ENCODE measurements at places on chromosomes 5 and 9. TPM values are rescaled to one million over a fixed set of nuclear protein-coding genes. Genes with fewer than 3 reads are reported as not detected.

Gene TAS2R1
- not detected for total RNA-seq

Gene BRD9
- total RNA-seq, result 51.6 TPM

DNA sequence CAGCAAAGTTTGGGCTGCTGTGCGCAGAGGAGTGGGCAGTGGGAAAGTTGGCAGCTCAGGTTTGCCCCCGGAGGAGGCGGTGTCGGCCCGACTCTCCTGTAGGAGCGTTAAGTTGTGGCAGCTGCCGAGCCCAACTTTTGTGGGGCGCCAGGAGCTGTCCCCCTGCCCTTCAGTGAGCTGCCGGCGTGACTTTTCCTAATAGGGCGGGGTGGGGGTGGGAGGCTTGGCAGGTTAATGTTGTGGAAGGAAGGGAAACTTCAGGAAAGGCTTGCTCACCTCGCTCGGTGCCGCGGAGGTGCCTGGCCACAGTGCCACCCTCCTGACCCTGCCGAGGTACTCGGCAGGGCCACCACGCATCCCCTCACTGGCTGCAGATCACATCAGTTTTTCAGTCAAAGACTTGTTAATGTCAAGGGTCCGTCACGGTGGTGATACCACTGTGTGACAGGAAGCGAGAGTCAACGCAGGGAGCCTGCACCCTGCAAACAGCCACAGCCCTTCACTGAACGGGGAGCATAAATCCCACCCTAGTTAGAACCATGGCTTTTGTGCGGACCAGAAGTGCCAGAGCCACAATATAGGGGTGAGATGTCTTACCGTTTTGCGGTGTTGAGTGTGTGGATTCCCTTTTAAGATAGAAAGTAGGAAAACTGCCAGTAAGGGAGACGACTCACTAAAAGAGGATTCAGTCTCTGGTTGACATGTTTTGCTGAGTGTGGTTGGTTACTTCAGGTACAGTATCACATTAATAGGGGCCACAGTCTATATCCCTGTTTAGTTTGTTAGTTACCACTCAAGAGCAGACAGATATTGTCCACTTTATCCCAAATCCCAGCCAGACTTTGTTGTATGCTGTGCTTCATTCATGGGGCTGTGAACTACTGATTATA lies 796 bp downstream of the LNPEP start:
- H3K36me3 ChIP-seq, result peaks cover 15% of the 10 kb centered on the region
- H3K27me3 ChIP-seq, result no peaks in the 10 kb centered on the region
- peak; percentile 60 for DNase-seq
- H3K4me1 ChIP-seq, result peaks cover 65% of the 10 kb centered on the region
- H3K27ac ChIP-seq, result peak overlapping the region; percentile 99

DNA sequence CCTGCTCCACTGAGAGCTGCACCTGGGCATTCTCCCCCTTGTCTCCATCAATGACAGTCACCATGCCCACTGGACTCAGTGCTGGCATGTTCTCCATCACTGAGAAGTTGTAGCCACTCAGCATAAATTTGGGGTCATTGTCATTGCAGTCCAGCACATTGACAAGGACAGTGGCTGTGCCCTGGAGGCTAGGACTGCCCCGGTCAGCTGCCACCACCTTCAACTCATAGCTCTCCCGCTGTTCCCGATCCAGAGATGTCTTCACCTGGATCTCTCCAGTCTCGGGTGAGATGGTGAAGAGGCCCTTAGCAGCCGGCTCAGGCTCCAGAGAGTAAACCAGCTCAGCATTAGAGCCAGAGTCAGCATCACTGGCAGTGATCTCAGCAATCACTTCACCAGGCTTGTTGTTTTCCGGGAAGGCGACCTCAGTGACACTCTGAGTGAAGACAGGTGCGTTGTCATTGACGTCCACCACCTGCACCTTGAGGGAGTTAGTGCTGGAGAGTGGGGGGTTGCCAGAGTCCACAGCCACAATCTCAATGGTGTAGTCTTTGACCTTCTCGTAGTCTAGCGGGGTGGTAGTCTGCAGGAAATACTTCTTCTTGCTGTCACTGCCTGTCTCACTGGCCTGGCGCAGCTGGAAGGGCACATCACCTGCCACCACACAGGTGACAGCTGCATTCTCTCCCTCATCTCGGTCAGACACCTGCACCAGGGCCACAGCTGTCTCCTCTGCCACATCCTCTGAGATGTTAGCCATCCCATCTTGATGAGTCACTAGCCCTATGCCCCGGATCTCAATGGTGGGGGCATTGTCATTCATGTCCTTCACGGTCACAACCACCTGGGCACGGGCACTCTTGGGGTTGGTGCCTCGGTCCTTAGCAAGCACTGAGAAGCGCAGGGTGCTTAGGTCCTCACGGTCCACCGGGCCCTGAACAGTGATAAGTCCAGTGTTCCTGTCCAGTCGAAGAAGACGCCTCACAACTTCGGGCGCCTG lies 13.5 kb downstream of the PCDH1 start:
- H3K36me3 ChIP-seq, result no peaks in the 10 kb centered on the region
- no peak overlapping the region for H3K4me3 ChIP-seq
- no peak for DNase-seq
- no peaks in the 10 kb centered on the region for H3K27me3 ChIP-seq
- H3K27ac ChIP-seq, result no peak overlapping the region
- H3K4me1 ChIP-seq, result no peaks in the 10 kb centered on the region

GRCh38 chr9:129282731-129283211 lies 104.7 kb upstream of the IER5L start:
- DNase-seq, result no peak
- H3K27me3 ChIP-seq, result no peaks in the 10 kb centered on the region
- H3K4me1 ChIP-seq, result no peaks in the 10 kb centered on the region
- no peak overlapping the region for H3K4me3 ChIP-seq
- no peak overlapping the region for H3K27ac ChIP-seq

GRCh38 chr9:129351058-129351641 lies 173.1 kb upstream of the IER5L start:
- peaks cover 4% of the 10 kb centered on the region for H3K27me3 ChIP-seq
- H3K4me1 ChIP-seq, result peaks cover 13% of the 10 kb centered on the region
- no peak for DNase-seq

Gene SPINK13
- not detected for total RNA-seq

DNA sequence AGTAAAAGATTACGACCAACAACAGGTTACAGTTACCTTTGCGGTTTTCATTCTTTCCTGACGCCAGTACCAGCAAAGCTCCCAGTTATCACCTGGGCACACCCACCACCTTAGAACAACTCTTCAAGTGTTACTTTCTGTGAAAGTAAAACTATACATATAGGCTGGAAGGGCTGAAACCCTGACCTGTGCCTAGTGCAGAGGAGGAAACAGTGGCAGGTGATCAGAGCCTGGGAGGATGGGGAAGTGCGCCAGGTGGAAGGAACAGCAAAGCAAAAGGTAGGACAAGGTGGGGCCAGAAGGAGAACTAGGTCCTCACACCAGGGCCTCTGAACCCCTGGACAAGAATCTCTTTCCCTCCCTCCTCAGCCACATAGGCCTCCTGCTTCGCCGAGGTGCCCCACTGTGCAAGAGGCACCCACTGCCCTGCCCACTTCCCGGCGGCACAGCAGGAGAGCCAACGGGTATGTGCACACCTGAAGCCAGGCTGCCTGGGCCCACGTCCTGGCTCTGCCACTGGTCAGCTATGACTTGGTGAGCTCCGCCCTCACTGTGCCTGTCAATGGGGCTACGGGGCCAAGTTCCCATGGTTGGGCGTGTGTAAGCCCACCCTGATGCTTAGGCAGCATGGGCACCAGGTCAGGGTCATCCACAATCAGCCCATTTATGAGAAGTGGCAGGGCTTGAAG lies 26.9 kb downstream of the BICD2 start:
- peaks cover 61% of the 10 kb centered on the region for H3K4me1 ChIP-seq
- no peak overlapping the region for H3K27ac ChIP-seq
- H3K36me3 ChIP-seq, result peaks cover 4% of the 10 kb centered on the region
- no peaks in the 10 kb centered on the region for H3K27me3 ChIP-seq
- H3K4me3 ChIP-seq, result no peak overlapping the region

DNA sequence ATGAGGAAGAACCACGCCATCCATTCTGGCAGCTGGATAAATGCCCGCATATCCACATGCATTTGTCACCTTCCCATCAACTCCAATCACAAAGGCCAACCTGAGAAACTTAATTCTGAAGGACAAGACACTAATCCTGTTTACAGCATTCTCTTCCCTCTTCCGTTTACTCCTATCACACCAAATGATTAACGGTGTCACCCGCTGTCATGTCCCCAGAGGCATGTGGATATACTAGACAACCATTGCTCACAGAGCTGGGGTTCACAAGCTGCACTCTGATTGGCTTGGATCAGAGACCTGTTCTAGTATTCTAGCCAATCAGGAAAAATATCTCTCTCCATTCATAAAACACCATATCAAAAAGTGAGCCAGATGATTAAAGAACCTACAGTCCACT lies 3.6 kb downstream of the MACROH2A1 start:
- no peak overlapping the region for H3K27ac ChIP-seq
- H3K27me3 ChIP-seq, result no peaks in the 10 kb centered on the region
- no peak for DNase-seq
- no peak overlapping the region for H3K4me3 ChIP-seq

GRCh38 chr9:122134822-122135528 lies 24.6 kb downstream of the NDUFA8 start:
- no peak overlapping the region for H3K4me3 ChIP-seq
- H3K36me3 ChIP-seq, result no peaks in the 10 kb centered on the region
- DNase-seq, result no peak
- no peaks in the 10 kb centered on the region for H3K4me1 ChIP-seq

DNA sequence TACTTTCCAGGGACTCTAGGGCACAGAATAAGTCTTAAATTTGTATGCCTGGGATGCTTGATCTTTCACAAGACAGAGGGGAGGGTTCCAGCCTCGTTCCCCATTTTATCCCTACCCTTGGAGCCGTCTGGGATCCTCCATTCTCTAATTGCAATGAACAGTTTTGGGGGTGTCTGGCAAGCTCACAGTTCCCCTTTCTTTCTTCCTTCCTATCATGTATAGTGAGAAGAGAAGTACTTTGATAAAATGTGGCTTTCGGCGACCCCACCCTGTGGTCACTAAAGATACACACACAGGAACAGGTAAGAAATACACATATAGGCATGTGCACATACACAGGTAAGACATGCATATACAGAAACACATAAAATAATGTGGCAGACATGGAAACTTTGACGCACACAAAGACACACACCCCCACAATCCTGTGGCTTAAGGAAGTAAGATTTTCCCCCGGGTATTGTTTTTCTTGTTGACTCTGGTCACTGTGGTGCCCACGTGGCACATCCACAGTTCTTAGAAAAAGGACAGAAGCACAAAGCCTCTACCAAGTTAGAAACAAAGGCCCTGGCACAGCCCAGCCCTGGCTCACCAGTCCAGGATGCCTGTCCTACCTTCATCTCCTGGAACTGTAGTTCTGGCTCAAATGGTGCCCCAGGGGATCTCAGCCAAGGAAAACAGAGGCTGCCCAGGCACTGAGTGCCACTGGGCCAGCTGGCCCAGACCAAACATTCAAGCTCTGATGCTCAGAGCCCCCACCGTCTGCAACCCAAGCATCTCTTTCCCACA lies 6.3 kb upstream of the SMU1 start:
- H3K27me3 ChIP-seq, result no peaks in the 10 kb centered on the region
- H3K36me3 ChIP-seq, result no peaks in the 10 kb centered on the region
- peaks cover 8% of the 10 kb centered on the region for H3K4me1 ChIP-seq
- peak overlapping the region; percentile 69 for H3K27ac ChIP-seq

Gene ZNF462
- 0.23 TPM for total RNA-seq

GRCh38 chr5:93461756-93462155 lies 119.3 kb downstream of the NR2F1-AS1 start:
- H3K4me3 ChIP-seq, result no peak overlapping the region
- peaks cover 5% of the 10 kb centered on the region for H3K27me3 ChIP-seq
- H3K27ac ChIP-seq, result no peak overlapping the region
- H3K36me3 ChIP-seq, result no peaks in the 10 kb centered on the region
- no peak for DNase-seq
- H3K4me1 ChIP-seq, result no peaks in the 10 kb centered on the region

GRCh38 chr9:105608721-105609598 lies 51.0 kb downstream of the FKTN start:
- no peak for DNase-seq
- peaks cover 26% of the 10 kb centered on the region for H3K36me3 ChIP-seq
- no peaks in the 10 kb centered on the region for H3K4me1 ChIP-seq

GRCh38 chr9:93452710-93453046 lies 703 bp downstream of the FAM120AOS start:
- no peaks in the 10 kb centered on the region for H3K27me3 ChIP-seq
- peak overlapping the region; percentile 94 for H3K27ac ChIP-seq
- peaks cover 43% of the 10 kb centered on the region for H3K36me3 ChIP-seq
- peak; percentile 18 for DNase-seq
- H3K4me1 ChIP-seq, result peaks cover 37% of the 10 kb centered on the region

DNA sequence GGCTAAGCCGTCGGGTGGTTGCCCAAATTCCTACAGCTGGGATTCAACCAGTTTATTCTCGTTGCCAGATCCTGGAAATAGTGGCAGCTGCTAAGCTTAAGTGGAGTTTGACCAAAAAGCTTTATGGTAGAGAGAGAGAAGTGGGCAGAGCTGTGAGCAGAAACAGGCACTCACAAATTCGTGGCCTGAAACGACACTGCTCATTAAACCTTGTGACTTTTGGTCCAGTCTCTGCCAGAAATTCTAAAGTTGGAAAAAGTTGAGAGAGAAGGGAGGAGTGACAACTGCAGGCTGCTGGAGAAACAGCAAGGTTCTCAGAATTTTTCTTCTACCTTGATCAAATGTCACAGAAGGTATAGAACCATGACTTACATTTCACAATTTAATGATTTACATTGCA lies 131.5 kb downstream of the MTX3 start:
- no peak overlapping the region for H3K4me3 ChIP-seq
- no peak for DNase-seq
- no peak overlapping the region for H3K27ac ChIP-seq
- H3K4me1 ChIP-seq, result peaks cover 4% of the 10 kb centered on the region
- peaks cover 4% of the 10 kb centered on the region for H3K27me3 ChIP-seq

- H3K27me3 ChIP-seq, result no peaks in the 10 kb centered on the region
- H3K4me3 ChIP-seq, result no peak overlapping the region
- peaks cover 8% of the 10 kb centered on the region for H3K36me3 ChIP-seq
- H3K4me1 ChIP-seq, result peaks cover 14% of the 10 kb centered on the region
- no peak overlapping the region for H3K27ac ChIP-seq
- no peak for DNase-seq
Measured at GRCh38 chr9:33272061-33272460, 7.2 kb downstream of the CHMP5 start.

GRCh38 chr5:40430101-40430710 lies 249.5 kb upstream of the PTGER4 start:
- peak overlapping the region; percentile 22 for H3K27ac ChIP-seq
- peaks cover 18% of the 10 kb centered on the region for H3K36me3 ChIP-seq

Gene LMX1B
- total RNA-seq, result not detected

- no peak overlapping the region for H3K27ac ChIP-seq
- H3K4me3 ChIP-seq, result no peak overlapping the region
- no peaks in the 10 kb centered on the region for H3K4me1 ChIP-seq
- no peaks in the 10 kb centered on the region for H3K36me3 ChIP-seq
- no peak for DNase-seq
- H3K27me3 ChIP-seq, result no peaks in the 10 kb centered on the region
Measured at GRCh38 chr5:22986281-22986680, 133.1 kb upstream of the CDH12 start.

DNA sequence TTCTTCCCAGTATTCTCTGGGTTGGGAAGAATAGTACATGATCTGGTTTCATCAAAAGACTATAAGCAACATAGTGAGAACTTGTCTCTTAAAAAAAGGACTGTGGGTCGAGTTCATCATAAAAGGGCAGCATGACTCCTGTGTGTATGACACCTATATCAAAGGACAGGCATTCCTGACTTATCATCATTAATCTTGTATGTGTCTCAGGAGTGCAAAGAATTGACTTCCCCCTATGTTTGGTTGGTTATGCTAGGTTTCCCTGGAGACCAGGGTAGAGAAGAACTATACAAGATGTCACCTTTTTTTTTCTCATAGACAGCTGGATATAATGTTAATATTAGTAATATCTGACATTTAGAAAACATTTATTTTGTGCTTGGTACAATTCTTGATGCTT lies 173.1 kb upstream of the ANKRD55 start:
- H3K4me1 ChIP-seq, result no peaks in the 10 kb centered on the region
- no peak for DNase-seq
- H3K4me3 ChIP-seq, result no peak overlapping the region
- H3K36me3 ChIP-seq, result no peaks in the 10 kb centered on the region
- no peak overlapping the region for H3K27ac ChIP-seq

Measured in activated naive CD8-positive, alpha-beta T cell treated with anti-CD3 and anti-CD28 coated beads for 36 hours (primary cell).